ENCODE measurements at places on chromosomes 16 and 17.

DNA sequence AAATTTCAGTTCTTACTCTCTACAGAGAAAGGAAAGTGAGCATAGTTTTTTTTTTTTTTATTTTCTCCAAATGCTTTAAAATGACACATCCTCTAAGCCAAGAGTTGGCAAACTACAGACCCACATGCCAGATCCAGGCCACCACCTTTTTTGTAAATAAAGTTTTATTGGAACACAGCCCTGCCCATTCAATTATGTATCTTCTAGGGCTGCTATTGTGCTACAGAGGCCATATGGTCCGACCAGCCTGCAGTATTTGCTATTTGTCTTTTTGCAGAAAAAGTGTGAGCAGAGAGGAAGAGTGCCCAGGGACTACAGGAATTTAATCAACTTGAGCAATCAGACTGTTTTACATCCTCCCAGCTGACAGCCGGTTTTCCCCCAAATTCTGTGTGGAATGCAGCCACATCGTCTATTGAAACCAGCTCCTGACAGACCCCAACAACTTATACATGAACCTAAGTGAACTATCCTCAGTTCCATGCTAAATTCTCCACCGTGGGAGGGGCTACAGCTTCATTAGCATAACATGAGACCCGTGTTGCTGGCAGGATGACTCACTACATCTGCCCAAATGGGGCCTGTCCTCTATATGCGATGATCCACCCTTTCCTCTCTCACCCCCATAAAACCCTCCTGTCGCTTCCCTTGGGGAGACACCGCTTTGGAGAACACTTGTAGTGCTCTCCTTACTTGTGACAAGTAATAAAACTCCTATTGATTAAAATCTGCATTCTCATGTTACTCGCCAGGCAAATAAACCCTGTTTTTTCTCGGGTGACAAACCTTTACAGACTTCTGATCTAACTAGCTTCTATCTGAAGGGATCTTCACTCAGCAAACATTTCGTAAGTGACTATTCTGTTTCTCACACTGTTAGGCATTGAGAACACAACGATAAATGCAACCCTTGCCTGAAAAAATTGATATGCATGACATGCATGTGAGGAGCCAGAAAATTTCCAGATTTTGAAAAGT lies 149.4 kb upstream of the HS3ST3A1 start:
- no peak for DNase-seq

DNA sequence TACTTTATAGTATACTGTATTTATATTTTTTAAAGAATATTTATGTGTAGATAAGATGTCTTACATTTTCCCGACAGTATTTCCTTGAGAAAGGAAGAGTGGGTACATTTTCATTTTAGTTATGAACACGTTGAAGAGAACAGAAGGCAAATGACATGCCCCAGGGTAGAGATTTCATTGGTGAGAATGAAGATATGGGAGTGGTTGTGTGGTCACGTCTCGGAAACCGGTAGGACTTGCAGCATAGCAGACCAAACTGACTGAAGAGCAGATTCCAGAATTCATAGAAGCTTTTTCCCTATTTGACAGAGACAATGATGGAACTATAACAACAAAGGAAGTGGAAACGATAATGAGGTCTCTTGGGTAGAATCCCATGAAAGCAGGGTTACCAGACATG lies 71.7 kb downstream of the KCNJ2 start:
- no peak for DNase-seq

DNA sequence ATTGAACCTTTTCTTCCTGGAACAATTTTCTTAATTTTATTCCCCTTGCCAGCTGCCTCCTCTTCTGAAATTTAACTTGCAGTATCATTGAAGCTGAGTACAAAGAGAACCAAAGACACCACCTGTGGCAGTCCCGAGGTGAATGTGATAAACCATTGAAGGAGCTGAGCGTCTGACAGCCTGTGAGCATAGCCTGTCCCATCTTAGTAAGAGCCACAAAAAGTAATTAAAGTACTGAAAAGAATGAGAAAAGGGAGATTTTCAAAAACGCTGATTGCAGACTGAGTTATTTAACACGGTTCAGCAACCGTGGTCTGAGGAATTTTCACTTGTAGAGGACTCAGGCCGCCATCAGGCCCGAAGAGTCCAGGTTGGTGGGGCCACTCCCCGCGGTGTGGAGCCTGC lies 27.2 kb upstream of the ST6GALNAC1 start:
- DNase-seq = no peak

- DNase-seq = no peak
These were observed 539 bp downstream of the IFT20 start for GRCh38 chr17:28334666-28335200.

DNA sequence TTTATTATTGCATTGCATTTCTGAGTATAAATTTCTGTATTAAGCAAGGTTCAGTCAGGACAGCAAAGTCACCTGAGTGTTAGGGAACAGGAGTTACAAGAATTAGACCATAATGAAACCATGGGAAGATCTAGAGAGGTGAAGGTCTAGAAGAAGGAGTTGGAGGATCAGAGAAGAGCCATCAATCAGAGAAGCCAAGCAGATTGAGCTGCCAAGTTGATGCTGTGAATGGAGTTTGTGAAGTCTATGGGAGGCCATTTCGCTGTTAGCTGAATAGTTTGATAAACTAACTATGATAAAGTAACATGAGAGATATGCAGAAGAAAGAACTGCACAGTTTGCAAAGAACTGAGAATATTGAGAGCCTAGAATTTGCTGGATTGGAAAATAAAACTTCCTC lies 40.4 kb downstream of the FBXL20 start:
- no peak for DNase-seq

DNA sequence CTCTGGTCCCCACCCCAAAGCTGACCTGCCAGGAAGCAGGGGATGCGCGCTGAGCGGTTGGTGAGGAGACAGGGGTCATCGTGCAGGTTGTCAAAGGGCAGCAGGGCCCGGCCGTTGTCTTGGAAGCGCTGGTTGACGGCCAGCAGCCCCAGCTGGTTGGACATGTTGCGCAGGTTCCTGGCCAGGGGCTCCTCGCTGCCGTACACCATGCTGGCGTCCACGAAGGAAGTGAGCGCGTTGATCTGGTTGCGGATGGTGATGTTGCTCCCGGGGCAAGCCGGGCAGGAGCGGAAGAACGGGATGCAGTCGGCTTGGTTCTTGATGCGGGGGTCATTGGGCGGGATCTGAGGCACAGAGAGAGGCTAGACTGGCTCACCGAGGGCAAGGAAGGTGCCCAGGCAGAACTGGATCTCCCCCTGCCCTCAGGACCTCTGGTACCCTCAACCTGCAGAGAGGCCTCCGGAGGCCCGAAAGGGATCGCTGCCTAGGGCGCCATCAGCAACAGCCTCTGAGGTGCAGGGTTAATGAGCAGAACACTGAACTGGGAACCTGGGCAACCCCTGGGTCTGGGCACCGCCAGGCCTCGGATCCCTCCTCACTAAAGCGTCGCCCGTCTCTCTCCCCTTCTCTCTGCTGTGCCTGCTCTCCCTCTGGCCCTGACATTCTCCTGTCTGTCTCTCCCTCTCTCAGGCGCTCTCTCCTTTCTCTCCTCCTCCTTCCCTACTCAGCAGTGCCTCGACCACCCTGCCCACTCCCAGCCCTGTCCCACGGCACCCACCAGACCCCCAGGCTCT lies 2.7 kb downstream of the MPO start:
- DNase-seq = no peak

GRCh38 chr16:17106243-17106791 lies 364.4 kb downstream of the XYLT1 start:
- no peak for DNase-seq

DNA sequence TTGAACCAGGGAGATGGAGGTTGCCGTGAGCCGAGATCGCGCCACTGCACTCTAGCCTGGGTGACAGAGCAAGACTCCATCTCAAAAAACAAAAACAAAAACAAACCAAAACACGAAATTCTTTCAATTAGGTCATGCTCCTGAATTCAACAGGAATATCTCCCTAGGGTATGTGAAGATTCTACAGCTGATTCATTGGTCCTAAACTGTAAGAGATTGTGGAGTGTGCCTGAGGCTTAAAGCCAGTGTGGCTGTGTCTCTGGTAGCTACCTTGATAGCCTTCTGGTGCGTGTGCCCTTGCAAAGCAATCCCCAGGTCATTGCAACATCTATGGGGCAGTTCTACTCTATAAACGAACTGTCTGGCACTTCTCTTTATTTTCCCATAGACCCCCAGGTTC lies 48.4 kb downstream of the USP43 start:
- DNase-seq = no peak

DNA sequence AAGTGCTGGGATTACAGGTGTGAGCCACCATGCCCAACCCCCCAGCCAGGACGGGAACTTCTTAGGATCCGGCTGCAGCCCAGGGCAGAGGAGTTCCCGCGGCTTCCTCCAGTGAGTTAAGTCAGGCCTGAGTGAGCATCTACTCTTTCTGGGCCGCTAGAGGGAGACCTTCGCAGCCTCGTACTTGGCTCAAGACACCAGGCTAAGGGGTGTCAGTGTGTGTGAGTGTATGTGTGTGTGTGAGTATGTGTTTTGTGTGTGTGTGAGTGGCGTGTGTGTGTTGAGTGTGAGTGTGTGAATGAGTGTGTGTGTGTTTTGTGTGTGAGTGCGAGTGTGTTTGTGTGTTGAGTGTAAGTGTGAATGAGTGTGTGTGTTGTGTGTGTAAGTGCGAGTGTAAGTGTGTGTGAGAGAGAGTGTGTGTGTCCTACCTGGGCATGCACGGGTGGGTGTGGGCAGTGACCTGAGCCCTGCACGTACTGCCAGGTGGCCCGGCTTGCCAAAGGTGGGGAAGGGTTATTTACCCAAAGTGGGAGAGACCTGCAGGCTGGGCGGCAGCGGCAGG lies 58.5 kb downstream of the TMEM235 start:
- peak; percentile 73 for DNase-seq

DNA sequence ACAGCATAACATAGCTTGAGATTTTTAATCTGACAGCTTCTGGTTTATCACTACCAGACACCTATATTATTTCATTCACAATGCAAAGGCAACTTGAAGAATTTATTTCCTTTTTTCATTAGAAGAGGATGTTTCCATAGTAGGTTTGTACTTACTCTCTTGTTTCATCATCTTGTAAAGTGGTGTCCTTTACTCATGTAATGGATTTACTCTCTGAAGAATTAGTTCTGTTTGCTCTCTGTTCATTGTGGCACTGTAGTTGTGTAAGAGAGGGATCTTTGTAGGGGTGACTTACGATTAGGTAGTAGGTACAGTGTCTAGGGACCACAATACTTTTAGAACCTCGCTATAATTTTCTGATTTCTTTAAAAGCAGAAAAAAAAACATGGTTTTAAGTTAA lies 256.1 kb downstream of the BCAS3 start:
- no peak for DNase-seq

GRCh38 chr17:65850486-65850885 lies 289.0 kb upstream of the AXIN2 start:
- DNase-seq = no peak

DNA sequence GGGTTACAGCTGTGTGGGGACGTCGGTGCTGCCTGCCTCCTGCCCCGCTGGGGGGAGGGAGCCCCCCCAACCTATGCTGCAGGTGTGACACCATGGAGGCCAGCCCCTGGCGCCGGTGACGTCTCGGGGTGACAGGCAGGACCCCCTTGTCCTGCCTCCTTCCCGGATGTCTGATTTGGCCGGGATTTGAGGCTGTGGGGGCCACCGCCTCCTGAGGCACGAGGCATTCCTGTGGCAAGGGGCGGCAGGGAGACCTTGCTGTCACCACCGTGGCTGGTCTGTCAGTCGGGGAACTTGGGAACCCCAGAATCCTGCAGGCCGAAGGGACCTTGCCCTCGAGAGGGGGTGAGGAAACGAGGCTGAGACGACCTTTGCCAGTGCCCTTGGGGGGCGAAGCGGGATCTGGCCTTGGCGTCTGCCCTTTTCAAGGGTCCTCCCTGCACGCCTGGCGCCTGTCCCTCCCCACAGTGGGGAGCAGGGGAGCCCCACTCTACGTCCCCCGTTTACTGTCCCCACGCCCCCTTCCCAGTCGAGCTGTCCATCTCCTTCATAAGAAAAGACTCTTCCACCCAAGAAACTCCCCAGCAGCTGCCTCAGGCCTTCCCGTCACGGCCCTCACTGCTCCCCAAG lies 74.4 kb downstream of the METRNL start:
- no peak for DNase-seq

- DNase-seq = no peak
These were observed 50.1 kb upstream of the CACNG5 start for GRCh38 chr17:66784621-66785364.

GRCh38 chr17:83006515-83007455 lies 72.6 kb upstream of the METRNL start:
- DNase-seq = no peak

GRCh38 chr16:88722784-88723506 lies 16.6 kb downstream of the CTU2 start:
- DNase-seq = no peak

DNA sequence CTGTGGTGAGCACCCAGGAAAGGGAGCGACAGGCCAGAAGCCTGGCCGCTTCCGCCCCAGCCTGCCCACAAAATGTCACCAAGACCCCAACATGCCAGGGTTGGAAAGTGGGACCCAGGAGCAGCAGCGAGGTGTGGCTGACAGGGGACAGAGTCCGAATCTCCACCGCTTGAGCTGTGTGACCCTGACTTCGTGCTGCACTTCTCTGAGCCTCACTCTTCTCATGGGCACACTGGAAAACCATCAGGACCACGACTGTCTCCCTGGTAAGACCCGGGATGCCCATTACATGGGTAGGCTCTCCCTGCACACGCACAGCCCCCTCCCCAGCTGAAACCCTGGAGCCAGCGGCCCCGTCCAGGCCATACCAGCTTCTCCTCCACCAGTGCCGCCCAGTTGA lies 34.9 kb downstream of the PPL start:
- DNase-seq = no peak

- DNase-seq = no peak
These were observed 170.3 kb downstream of the MAF start for GRCh38 chr16:79430191-79430678.

DNA sequence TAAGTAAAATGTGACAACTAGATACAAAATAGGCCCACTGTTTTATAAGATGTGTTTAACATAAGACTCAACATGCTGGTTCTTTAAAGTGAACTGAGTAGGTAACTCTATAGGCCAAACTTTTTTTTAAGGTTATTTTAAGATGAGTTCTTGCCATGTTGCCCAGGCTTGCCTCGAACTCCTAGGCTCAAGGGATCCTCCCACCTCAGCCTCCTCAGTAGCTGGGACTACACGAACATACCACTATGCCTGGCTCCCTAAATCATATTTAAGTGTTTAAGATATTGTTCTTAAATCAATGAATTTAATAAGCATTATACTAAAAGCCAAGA lies 69.9 kb downstream of the USP32 start:
- DNase-seq = no peak

DNA sequence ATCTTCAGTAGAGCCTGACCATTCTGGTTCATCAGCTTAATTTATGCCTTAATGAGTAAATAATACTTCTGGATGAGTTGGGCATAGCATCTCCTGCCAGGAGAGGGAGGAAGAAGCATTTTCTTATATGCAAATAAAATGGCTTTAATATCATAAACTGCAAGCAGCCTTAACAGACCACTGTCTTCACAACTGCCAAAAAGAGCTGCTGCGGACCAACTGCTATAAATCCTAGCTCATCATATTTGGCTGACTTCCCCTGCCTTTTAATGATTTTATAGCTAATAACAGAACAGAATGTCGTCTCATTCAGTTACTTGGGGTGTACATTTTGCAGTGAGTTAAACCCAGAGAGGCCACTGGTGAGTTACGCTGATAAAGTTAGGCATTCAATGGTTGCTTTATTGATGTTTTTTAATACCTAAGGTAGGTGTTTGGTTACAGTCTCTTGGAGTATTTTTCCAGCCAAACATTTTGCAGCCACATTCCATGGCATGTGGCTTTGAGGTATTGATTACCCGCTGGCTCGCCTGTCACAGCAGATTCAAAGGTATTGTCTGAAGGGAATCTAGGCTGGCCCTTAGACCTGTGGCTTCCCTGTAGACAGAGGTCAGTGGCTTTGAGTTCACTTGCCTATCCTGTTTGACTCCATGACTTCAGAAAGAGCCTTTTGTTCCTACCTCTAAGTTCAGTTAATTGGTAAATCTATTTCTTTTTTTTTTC lies 16.4 kb downstream of the FAM20A start:
- no peak for DNase-seq
